Right ventricle myocardium superior (tissue), 1 donor: ENCODE measurements at places on chromosomes 1 and 21.

GRCh38 chr1:180720753-180721152, 88.9 kb downstream of the XPR1 start:
- DNase-seq = no peak

- no peak for DNase-seq
These were observed 174.8 kb downstream of the LTN1 start for GRCh38 chr21:28817871-28818270.

- peak; percentile 60 for DNase-seq
These were observed 46.3 kb downstream of the IER5 start for GRCh38 chr1:181134543-181135436.

- no peak for DNase-seq
These were observed 625.8 kb downstream of the BRINP3 start for GRCh38 chr1:189851806-189852367.

DNA sequence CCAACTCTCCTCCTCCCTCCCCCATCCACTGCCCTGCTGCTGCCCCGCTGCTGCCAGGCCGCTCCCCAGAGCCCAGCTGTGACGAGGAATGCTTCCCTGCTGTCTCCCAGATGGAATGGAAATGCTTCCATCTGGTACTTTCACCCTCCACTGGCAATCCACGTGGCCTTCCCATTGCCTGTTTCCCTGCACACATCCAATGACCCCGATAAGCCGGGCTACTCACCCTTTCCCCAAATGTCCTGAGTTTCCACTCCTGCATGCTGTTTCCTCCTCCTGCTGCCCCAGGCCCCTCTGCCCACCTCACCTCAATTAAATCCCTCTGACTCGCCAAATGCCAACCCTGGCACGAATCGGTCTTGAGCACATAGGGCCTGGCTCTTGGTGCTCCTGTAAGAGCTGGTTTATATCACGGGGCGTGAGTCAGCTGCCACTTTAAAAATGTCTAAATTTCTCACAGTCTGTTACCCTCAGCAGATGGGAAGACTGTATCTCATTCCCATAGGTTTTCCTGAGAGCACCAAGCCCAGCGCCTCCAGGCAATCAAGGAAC, 36.4 kb downstream of the MRAP start:
- DNase-seq = no peak

DNA sequence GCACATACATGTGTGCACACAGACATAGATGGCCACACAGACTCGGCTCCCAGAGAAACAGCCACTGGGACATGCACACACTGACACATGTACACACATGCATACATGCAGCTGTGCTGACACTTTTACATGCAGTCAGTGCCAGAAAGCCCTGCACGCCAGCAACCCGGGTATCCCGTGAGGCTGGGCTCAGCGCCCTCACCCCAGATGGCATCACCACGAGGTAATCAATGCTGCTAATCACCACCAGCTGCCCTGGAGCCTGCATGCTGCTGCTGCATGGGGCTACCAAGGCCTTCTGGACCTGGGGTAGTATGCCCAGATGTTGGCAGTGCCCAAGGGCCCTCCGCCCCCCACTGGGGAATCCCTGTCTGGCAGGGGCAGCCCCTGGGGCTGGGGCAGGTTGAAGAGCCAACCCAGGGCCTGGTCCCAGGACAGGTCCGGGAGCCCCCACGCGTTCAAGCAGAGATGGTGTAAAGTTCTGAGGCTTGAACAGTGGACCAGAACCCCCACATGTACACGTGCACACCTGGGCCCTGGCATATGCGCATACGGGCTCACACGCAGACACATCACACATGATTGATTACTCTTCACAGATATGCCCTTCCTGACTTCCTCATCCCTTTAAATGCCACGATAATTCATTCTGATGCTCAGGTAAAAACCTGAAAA, 2.7 kb upstream of the COL16A1 start:
- DNase-seq = no peak

DNA sequence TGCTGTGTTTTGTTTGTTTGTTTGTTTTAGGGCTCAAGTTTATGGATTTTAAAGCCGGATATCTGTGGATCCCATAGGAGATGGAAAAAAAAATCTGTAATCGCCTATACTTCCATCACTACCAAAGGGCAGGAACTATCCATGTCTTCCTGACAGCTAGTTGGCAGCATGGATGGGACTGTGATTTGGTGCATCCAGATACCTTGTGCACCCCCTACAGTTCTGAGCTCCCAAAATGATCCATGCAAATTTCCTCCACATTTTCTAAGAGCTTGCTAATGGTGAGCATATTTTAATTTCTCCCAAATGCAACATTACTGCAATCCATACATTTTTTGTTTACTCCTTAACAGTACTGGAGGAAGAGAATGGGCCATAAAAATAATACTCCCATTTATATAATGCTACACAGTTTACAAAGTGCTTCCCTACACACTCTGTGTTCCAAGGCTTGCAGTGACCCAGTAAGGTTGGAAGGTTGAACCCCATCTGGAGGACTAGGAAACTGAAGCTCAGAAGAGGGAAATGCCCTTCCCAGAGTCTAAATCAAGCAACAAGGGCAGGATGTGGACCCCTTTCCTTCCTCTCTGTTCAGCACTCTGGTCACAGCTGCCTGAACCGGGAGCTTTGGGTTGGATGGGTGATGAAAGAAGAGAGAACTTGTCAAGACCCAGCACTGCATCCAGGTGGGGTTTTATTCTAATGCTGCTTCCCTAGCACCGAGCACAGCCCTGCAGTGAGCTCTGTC, 48.0 kb downstream of the CAPN8 start:
- DNase-seq = no peak

GRCh38 chr1:50783286-50783685, 176.8 kb downstream of the FAF1 start:
- DNase-seq = no peak

DNA sequence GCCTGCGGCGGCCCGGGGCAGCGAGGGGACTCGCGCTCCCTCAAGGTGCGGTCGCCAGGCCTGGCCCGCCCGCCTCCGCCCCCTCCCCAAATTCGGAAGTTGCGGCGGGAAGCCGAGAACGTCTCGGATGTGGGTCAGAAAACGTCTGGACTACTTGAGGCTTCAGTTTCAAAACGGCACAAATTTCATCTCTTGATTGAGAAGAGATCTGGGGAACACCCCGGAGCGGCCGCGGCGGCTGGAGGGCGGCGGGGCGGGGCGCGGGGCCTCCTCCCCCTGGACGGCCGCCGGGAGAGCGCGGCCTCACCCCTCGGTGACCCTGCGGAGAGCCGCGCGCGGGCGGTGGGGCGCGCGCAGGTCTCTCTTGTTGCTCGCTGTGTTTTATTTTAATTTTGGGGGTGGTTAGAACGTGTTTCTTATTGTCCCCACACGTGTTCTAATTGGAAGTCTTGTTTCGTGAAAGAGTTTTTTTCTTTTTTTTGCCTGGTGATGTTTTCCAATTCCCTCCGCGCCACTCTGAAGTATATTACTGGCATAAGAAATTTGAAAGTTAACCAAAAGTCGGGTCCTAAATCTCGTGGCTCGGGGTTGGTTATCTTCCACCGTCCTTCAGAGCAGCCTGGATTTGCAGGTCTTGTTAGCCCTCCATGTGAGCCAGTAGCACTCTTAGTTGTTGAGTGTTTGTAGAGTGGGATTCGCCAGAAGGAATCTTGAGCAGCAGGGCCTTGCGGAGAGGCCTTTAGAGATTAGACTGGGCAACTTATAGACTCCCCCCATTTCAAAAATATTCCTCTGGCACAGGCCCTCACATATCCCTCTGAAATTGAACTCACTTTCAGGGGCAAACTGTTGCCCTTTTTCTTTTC, 749 bp downstream of the PCBP3 start:
- DNase-seq = peak; percentile 46

DNA sequence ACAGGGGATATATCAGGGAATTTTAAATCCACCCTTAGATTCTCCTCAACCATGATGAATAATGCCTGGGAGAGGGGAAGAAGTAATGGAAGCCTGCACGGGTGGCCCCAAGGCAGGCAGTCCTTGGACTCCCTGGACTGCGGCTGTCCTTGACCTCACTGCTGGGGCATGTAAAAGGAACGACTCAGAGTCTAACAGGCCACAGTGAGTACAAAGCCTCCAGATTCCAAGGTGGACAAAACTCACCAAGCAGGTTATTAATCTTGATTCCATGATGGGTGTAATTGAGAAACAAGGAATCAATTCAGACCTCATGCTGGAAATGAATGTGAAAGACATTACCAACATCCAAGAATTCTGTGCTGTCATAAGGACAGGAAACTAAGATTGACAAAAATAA, 13.0 kb upstream of the ARHGAP29 start:
- DNase-seq = no peak

GRCh38 chr1:95321531-95321930, 87.5 kb downstream of the RWDD3 start:
- no peak for DNase-seq

GRCh38 chr1:60571811-60572210, 498.2 kb upstream of the C1orf87 start:
- no peak for DNase-seq

- DNase-seq = no peak
These were observed 5.6 kb upstream of the REN start for GRCh38 chr1:204171751-204172178.

GRCh38 chr1:55171694-55172093, 43.5 kb downstream of the USP24 start:
- no peak for DNase-seq

GRCh38 chr1:40799351-40799867, 15.8 kb downstream of the KCNQ4 start:
- peak; percentile 74 for DNase-seq

- DNase-seq = no peak
These were observed 169.4 kb downstream of the RASAL2 start for GRCh38 chr1:178263341-178263740.

DNA sequence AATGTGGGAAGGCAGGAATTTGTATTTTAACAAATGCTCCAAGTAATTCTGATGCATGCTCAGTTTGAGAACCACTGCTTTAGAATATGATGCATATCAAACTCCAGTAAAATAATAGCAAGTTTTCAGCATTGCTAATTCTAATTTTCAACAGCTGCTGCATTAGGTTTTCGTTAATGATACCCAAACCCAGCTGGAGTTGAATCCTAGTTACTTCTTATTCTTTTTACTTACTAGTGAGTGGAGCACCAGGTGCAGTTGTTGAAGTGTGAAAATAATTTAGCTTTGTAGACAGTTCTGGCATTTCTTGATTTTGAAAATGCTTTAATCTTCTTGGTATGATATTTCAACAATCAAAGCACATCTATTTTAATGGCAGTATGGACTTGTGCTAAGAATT, 138.5 kb downstream of the HS2ST1 start:
- no peak for DNase-seq

- DNase-seq = no peak
These were observed 117.6 kb downstream of the AK5 start for GRCh38 chr1:77399250-77400086.

- peak; percentile 41 for DNase-seq
These were observed 73.9 kb downstream of the CACHD1 start for GRCh38 chr1:64543831-64544230.

- DNase-seq = no peak
These were observed 39.0 kb upstream of the GUCA2B start for GRCh38 chr1:42114229-42114628.

DNA sequence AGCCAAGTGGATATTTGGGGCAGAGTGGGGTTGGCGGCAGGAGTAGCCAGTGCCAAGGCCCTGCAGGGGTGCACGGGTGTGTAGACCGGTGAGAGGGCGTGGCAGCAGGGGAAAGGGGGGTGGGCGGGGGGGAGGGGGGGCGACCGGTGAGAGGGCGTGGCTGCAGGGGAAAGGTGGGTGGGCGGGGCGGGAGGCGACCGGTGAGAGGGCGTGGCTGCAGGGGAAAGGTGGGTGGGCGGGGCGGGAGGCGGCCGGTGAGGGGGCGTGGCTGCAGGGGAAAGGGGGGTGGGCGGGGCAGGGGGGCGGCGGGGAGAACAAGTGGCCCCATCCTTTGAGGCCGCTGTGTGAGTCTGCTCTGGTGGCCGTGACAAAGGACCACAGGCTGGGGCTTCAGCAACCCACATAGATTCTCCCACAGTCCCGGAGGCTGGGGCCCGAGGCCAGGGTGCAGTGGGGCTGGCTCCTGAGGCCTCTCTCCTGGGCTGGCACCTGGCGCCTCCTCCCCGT, 25.8 kb downstream of the RRP1 start:
- DNase-seq = peak; percentile 28

DNA sequence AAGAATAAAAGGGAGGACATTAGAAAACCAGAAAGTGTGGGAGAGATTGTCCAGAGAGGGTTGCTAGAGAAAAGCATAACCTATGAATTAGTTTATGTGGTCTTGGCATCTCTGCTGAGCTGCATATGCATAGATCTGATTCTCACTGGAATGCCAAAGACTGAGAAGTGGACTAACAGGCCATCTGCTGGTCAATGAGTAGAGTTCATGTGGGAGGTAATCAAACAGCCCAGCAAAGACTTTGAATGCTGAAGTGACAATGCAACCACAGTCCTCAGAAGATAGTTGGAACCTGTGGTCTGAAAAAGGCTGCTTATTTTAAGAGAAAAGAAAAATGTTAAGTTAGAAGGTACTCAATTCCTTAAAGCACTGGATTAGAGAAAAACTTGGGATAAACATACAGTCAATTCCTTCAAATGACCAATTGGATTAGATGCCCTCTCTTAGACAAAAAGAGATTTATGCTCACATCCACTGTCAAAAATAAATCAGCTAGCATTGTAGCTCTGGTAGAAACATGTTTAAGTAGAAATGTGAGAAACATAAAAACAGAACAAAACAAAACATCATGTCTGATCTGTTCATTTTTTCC, 382.8 kb downstream of the AMY1C start:
- no peak for DNase-seq

DNA sequence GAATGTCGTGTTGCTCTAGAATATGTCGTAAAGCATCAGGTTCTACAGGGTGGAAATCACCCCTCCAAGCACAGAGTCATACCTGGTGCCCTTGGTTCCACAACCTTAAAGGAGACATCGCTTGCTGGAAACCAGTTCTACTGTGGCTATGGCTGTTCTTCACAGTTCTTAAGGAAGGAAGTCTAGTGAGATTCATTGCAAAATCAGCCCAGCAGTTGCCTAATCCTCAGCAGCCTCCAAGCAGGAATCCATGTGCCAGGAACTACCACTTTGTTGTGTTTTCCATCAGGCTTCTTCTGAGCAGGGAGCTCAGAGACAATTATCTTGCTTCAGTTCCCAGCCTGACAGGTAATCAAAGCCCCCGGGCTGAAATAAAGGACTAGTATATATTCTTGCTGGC, 45.0 kb upstream of the SLC35F3 start:
- no peak for DNase-seq

- no peak for DNase-seq
These were observed 270.6 kb upstream of the VAMP3 start for GRCh38 chr1:7500381-7501083.
